GM03348 (cell line): ENCODE measurements at places on chromosomes 4 and X.

- DNase-seq, result no peak
These were observed 172.0 kb downstream of the AASDH start for GRCh38 chr4:56215141-56215783.

- DNase-seq, result no peak
These were observed 92.2 kb upstream of the SLIT2 start for GRCh38 chr4:20159516-20159915.

- no peak for DNase-seq
These were observed 60.4 kb downstream of the EFNB1 start for GRCh38 chrX:68889249-68889648.

DNA sequence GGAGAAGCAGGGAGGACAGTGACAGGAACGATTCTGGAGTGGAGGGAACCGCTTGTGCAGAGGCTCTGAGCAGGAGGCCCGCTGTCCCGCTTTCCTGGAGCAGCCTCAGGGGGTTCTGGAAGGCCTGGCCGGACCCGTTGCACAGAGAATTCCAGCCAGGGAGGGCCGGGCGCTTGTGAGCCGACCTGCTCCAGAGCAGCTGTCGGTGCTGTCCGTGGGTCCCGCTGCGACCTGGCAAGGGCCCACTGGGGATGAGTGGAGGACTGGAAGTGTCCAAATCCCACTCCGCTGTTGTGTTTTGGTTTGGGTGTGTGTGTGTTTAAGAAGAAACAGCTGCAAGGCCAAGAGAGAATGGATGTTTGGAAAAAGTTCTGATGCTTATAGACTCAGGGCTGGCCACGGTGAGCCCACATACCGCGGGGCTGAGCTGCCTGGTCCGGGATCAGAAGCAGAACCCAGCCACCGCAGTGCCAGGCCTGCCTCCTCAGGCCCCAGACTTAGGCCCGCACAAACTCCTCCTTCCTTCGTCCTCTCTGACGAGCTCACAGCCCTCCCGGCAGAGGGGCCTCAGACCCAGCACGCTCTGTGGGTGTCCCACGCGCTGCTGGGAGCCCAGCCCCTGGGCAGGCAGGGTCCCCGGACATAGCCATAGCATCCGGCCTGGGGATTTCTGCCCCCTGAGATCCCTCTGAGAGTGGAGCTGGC is 73.9 kb downstream of the HTRA3 start:
- DNase-seq, result no peak

- DNase-seq, result no peak
These were observed 244.4 kb downstream of the DCLK2 start for GRCh38 chr4:150322646-150323045.

DNA sequence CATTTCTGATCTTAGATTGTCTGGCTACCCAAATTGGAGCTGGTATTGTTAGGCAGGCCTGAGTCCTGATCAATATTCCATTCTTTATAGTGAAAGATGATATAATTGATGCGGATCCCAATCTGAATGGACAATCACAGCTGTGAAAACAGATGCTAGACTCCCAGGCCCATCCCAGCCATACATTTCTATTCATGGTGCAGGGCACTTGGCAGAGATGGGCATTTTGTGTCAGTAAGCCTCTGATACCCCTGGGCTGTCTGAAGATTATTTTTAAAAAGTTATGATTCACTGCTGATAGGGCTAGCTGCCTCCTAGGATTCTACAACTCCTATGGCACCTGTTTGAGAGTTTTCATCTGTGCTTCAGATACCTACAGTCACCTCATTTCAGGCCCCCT is 61.2 kb upstream of the TSPAN7 start:
- DNase-seq, result no peak

- DNase-seq, result no peak
These were observed 3.8 kb downstream of the PHOX2B start for GRCh38 chr4:41744572-41745291.

- no peak for DNase-seq
These were observed 47.3 kb downstream of the STIM2 start for GRCh38 chr4:26907731-26908599.
